Left renal pelvis (tissue), 4 donors: ENCODE measurements at places on chromosomes 1 and 21. TPM values are rescaled to one million over a fixed set of nuclear protein-coding genes. Genes with fewer than 3 reads are reported as not detected.

NSL1 gene
- 41.2 TPM for polyA plus RNA-seq

- DNase-seq = no peak
Measured at GRCh38 chr1:203305809-203306088, 430 bp downstream of the BTG2 start.

PLA2G2A gene
- polyA plus RNA-seq = 0.25 TPM

KCND3 gene
- 1.4 TPM for polyA plus RNA-seq

- no peak for DNase-seq
Measured at GRCh38 chr1:235307158-235308124, 20.5 kb downstream of the ARID4B start.

DNA sequence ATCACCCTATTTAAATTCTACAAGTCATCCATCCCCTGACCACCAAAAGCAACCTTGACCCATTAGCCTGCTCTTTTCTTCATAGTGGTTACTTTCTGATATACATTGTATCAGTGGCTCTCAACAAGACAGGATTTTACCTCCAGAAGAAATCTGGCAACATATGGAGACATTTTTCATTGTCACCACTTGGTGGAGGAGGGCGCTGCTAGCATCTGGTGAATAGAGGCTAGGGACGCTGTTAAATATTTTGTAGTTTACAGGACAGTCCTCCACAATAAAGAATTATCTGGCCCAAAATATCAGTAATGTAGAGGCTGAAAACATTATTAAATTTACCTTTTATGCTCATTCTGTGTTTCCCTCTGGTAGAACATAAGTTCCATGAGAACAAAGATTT is 6.1 kb downstream of the HSPA13 start:
- no peak for DNase-seq

- DNase-seq = no peak
Measured at GRCh38 chr1:37308031-37308960, 166.1 kb upstream of the ZC3H12A start.

DNA sequence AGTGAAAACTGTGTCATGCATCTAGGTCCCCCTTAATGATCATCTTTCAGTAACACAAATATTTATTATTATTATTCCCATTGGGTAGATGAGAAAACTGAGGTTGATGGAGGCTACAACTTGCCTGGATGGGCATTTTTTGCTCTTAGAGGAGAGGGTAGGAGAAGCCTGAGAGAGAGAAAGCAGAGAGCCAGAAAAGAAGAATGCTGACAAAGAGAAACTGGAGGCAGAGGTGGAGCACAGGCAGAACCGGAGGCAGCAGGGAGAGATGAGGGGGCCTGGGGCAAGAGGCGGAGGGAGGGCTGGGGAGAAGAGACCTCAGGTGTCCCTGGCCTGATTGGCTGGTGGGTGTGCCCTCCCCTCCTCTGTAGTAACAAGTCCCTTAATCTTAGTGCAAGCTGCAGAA is 4.1 kb downstream of the BLACAT1 start:
- no peak for DNase-seq

AADACL3 gene
- polyA plus RNA-seq = not detected

DNA sequence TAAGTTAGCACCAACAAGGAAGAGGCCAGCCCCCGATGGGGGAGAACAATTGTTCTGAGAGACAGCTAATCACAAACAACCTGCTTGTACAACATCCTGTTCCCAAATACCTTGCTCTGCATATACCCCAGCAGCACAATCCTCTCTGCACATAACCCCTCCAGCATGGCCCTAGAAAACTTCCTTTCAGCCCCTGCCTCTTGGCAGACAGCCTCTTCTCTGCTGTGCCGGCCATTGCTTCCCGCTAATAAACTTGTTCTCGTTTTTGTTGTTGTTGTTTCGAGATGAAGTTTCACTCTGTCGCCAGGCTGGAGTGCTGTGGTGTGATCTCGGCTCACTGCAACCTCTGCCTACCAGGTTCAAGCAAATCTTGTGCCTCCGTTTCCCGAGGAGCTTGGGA is 392.7 kb downstream of the SMYD3 start:
- DNase-seq = no peak

DNA sequence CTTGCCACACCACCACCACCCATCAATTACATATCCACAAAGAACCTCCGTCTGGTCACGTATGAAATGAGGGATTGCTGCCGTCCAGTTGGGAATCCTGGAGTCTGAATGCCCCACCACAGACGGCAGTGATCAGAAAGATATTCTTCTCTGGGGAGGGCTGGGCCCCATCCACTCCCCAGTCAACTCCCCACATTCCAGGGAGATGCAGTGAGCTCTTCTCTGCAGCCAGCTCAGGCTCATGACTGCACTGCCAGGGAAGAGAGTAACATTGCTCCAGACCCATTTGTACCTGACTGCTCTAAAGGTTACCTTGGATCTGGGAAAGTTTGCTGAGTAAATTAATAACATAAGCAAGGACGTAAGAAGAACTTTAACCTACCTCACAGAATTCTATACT is 18.3 kb downstream of the DEGS1 start:
- no peak for DNase-seq

CBS gene
- 57.5 TPM for polyA plus RNA-seq

GJA9 gene
- polyA plus RNA-seq = 0.22 TPM

GRCh38 chr1:19315378-19316198 is 3.5 kb downstream of the SLC66A1 start:
- no peak for DNase-seq

CAPN2 gene
- polyA plus RNA-seq = 195 TPM

DNA sequence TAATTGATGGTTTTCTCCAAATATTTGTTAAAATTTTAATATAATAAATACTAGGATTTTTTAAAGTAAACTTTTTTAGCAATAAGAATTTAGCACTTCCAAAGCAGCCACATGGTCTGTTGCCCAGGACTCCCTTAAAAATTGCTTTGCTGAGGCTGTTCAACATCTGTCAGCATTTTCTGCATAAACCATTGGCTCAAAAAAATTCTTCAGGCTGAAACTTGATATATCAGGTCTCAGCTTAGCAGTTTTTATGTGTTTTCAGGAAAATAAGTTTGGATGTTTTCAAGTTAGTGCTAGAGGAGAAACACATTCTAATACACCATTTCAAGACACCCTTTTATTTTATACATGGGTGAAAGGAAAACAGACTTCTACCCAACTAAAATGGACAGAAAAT is 69.1 kb upstream of the C1orf105 start:
- no peak for DNase-seq
